ENCODE measurements at places on chromosomes 16 and 17.

- DNase-seq, result no peak
Measured at GRCh38 chr17:33055171-33055611, 63.5 kb downstream of the SPACA3 start.

GRCh38 chr16:17241264-17241835 is 229.4 kb downstream of the XYLT1 start:
- DNase-seq, result no peak

DNA sequence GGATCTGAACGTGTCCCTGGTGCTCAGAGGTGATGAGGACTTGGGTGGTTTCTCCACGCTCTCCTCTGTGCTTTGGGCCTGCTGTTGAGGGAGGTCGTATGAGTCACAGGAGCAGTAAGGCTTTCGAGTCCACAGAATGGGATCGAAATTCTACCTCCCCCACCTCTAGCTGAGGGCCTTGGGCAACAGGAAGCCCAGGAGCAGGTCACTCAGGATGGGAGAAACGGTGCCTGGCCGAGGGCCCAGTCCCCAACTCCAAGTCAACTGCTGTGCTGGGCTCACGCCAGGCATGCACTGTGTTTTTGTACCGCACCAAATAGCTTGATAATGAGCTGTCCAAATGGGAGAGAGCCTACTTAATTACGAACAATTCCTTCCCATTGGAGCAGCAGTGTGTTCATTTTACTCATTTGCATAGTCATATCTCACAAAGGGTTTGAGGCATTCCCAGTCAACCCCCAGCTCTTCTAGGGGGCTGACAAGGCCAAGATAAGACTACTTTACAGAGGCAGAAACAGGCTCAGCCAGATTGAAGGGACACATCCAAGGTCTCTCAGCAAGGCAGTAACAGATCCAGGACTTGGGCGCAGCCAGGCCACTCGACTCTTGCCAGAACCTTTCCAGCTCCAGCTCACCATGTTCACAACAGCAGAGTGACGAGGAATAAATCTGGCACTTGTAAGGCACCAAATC is 53.6 kb downstream of the WNT3 start:
- DNase-seq, result no peak

- peak; percentile 36 for DNase-seq
Measured at GRCh38 chr17:20975566-20975965, 67.2 kb downstream of the USP22 start.

GRCh38 chr17:28598389-28598788 is 436 bp downstream of the SPAG5 start:
- no peak for DNase-seq

- DNase-seq, result peak; percentile 15
Measured at GRCh38 chr16:74052016-74052415, 244.6 kb upstream of the PSMD7 start.

DNA sequence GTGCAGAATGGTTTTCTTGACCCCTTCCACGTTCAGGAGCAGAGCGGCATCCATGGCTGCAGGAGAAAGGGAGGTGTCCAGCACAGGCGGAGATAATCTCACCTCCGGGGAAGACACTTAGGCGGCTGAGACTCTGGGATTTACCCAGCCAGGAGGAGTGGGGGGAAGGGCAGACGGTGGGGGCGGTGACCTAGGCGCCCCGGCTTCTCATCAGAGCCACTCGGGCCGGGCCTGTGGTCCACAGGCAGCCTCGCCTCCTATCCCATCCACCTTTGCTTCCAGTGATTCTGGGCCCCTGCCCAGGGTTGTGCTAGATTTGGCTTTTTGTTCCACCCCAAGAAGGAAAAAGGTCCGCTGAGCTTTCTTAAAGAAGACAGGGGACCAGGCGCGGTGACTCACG is at the start of gene AIPL1:
TSS of gene AIPL1 (minus strand) at position 71 of the 400 bp plus-strand sequence. CDS start at position 54, 17 bp downstream.
- no peak for DNase-seq

- DNase-seq, result no peak
Measured at GRCh38 chr16:845351-845745, 44.8 kb upstream of the GNG13 start.

DNA sequence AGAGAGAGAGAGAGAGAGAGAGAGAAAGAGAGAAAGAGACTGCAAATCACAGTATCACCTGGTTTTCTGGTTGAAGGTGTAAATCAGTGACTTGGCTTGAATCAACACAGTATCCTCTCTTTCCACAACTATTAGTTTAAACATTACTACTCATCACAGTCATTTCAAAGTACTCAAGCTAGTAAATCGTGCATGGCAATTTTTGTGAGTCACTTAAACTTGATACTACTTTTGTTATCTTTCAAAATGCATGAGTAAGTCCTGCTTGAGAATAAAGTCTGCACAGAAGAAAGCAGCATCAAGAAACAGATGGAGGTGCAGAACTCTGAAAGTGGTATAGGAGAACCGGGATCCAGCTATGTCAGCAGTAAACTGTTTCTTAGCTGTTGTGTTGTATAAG is 535.4 kb downstream of the CDH8 start:
- DNase-seq, result no peak

DNA sequence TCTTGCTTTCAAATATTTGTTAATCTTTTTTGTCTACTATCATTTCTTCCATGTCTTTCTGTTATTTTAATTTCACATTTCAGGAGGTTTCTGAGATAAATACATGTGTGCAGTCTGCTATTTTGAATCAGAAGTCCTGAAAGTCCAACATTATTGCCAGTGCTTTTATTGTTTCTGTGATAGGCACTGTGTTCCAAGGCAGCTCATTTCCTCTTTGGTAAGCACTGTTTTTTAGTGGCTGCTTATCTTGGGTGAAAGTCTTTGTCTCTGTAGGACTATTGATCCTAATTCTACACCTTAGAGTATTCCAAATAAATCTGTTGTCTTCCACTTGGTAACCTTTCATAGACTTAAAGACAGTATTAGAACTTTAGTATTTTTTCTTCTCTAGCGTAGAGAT is 76.1 kb downstream of the PPM1E start:
- DNase-seq, result no peak

- no peak for DNase-seq
Measured at GRCh38 chr17:68100000-68100641, 64.6 kb downstream of the KPNA2 start.

GRCh38 chr17:6506679-6507231 is 49.6 kb downstream of the PITPNM3 start:
- DNase-seq, result no peak

All from suppressor macrophage treated with lipopolysaccharide for 1 hour (primary cell).